ENCODE measurements at places on chromosomes 1 and 21. TPM values are rescaled to one million over a fixed set of nuclear protein-coding genes. Genes with fewer than 3 reads are reported as not detected.

The PLOD1 gene
- total RNA-seq, result 23.9 TPM

The PYHIN1 gene
- not detected for total RNA-seq

The MARCKSL1 gene
- total RNA-seq, result 356 TPM

The THEM5 gene
- not detected for total RNA-seq

The SDE2 gene
- 43.4 TPM for total RNA-seq

The FAM131C gene
- total RNA-seq, result 1.7 TPM

The HSD3B1 gene
- not detected for total RNA-seq

The TMEM81 gene
- 3.4 TPM for total RNA-seq

The BATF3 gene
- total RNA-seq, result 8.0 TPM

The NOS1AP gene
- 4.1 TPM for total RNA-seq

The CELA2B gene
- total RNA-seq, result not detected

The PFKFB2 gene
- 13.6 TPM for total RNA-seq

The USH2A gene
- 1.1 TPM for total RNA-seq

The SHISAL2A gene
- not detected for total RNA-seq

The TFAP2E gene
- 0.62 TPM for total RNA-seq

The HNRNPCL1 gene
- total RNA-seq, result not detected

Measured in occipital lobe (tissue), 3 donors.